ENCODE measurements at places on chromosomes 6 and 20.
A peak's percentile ranks its signal among the peaks of the same experiment; 100 is the strongest.

DNA sequence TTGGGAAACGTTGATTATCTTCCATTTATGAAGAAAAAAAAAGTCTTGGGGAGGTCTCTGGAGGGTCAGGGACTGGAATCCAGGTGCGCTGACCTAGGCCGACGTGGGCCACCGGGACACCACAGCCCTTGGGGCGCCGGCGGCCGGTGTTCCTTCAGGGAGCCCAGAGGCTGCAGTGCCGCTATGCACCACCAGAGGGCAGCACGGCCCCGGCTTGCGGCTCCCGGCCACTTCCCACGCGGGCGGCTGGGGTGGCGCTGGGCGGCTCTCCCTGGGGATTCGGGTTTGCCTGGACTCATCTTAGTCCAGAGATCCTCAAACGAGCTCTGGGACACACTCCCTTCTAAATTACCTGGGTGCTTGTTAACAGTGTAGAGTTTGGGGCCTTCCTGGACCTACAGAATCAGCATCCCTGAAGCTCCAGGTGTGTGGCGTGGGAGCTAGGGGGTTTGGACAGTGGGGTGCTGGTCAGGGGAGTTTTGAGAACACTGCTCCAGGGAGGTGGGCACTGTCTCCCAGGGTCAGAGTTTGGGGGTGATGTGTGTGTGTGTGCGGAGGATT lies 23.0 kb upstream of the GTSF1L start:
- H3K36me3 ChIP-seq: no peaks in the 10 kb centered on the region
- H3K4me3 ChIP-seq: no peak overlapping the region
- H3K27me3 ChIP-seq: no peaks in the 10 kb centered on the region
- no peak overlapping the region for H3K27ac ChIP-seq
- H3K4me1 ChIP-seq: no peaks in the 10 kb centered on the region

DNA sequence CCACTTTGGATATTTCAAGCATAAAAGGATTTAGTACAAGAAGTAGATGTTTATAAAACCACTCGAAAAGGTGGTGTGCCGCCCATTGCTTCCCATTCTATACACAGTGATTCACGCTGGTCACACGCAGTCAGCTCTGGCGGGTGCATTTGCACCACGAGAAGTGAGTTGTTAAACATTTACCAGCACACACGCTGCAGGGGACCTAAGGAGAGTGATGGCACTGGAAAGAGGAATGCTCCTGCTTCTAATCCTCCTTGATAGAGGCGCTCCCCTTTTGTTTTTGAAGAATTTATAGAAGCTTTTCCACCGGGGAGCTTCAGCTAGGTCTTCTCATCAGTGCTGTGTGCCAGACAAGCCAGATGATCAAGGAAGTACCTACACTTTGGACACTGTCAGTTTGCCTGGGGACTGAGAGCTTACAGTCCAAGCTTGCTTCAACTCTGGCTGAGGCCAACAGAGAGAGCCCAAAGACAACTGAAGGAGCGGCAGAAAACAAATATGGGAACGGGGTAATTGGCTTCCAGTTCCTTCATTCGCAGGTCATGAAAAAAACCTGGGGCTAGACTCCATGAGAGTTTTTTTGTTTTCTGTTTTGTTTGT lies 31.2 kb downstream of the MUC22 start:
- no peaks in the 10 kb centered on the region for H3K4me1 ChIP-seq
- no peak overlapping the region for H3K4me3 ChIP-seq
- no peaks in the 10 kb centered on the region for H3K27me3 ChIP-seq
- no peak for DNase-seq
- no peak overlapping the region for H3K27ac ChIP-seq

DNA sequence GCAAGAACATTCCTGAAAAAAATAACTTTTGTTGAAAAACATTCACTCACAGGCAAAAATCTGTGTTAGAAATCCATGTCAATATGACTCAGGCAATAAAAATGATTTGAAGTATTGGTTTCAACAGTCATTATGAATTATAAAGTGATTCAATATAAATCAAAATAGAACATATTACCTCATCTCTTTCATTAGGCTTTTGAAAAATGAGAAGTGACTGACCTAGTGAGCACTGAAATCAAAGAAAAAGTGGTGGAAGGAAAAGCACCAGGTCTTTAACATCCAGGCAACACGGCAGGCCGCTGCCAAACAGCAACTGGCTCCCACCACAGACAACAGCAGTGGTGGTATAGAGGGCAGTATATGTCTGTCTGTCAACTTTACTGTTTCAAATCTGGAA lies 68.9 kb downstream of the MAN1A1 start:
- peak overlapping the region; percentile 76 for H3K27ac ChIP-seq
- DNase-seq: peak; percentile 19
- H3K4me1 ChIP-seq: peaks cover 15% of the 10 kb centered on the region
- no peaks in the 10 kb centered on the region for H3K27me3 ChIP-seq

DNA sequence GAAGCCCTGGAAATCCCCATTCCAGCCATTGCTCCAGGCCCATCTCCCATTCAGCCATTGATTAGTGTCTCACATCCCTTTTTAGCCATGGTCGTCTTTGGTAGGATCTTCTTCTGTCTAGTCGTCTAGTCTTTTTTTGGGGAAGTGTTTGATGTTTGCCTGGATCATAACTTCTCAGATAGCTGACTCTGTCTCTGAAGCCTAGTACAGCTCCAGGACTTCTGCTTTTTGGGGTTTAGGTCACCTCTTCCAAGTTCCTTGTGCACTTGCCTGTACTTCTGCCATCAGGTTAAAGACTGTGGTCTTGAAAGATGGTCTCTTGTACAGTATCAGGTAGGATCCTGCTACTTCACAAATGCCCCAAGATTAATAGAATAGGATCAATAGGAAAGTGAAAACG lies 553.5 kb downstream of the PKHD1 start:
- no peak for DNase-seq
- no peaks in the 10 kb centered on the region for H3K4me1 ChIP-seq
- H3K27me3 ChIP-seq: no peaks in the 10 kb centered on the region
- no peaks in the 10 kb centered on the region for H3K36me3 ChIP-seq
- no peak overlapping the region for H3K4me3 ChIP-seq

GRCh38 chr6:124599656-124600055 lies 362.6 kb upstream of the RNF217 start:
- no peaks in the 10 kb centered on the region for H3K36me3 ChIP-seq
- no peaks in the 10 kb centered on the region for H3K27me3 ChIP-seq
- no peak overlapping the region for H3K27ac ChIP-seq
- H3K4me1 ChIP-seq: no peaks in the 10 kb centered on the region
- no peak for DNase-seq
- H3K4me3 ChIP-seq: no peak overlapping the region

DNA sequence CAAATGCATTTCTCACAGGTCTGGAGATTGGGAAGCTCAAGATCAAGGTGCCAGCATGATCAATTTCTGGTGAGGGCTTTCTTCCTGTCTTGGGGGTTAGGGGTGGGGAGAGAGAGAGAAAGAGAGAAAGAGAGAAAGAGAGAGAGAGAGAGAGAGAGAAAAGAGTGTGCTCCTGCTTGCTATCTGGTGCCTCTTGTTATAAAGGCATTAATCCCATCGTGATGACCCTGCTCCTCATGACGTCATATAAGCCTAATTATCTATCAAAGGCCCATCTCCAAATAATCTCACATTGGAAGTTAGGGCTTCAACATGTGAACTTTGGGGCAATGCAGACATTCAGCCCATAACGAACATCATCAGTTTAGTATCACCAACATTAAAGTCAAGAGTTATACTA lies 114.8 kb downstream of the EYA4 start:
- H3K27me3 ChIP-seq: no peaks in the 10 kb centered on the region
- H3K4me3 ChIP-seq: no peak overlapping the region
- DNase-seq: no peak
- no peaks in the 10 kb centered on the region for H3K36me3 ChIP-seq
- no peaks in the 10 kb centered on the region for H3K4me1 ChIP-seq

DNA sequence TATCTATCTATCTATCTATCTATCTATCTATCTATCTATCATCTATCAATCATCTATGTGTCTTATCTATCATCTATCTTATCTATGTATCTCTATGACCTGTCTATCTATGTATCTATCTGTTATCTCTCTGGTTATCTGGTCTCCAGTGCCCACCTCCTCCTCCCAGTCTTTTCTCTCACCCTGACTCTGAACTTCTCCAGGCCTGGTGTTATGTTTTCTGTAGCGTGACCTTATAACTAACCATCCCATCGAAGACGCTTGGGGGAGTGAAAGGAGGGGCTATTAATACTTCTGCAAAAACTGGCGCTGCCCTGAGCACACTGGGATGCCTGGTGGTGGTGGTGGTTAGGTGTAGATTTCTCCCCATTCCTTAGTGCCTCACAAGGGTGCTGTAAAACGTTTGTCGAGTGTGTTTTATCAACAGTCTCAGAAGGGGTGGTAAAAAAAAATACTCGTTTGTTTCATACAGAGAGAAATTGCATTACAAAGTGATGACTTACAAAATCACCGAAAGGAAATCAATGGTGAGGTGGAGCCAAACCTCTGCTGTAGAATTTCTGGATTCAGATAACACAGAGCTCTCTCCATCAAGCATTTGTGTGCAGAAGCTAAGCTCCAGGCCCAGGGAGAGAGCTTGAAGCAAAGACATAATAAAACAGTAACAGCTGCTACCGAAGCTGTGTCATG lies 156.2 kb downstream of the BCAS1 start:
- H3K4me3 ChIP-seq: no peak overlapping the region
- peak; percentile 23 for DNase-seq
- H3K36me3 ChIP-seq: no peaks in the 10 kb centered on the region
- H3K27ac ChIP-seq: peak overlapping the region; percentile 10

GRCh38 chr20:61219021-61219431 lies 33.0 kb upstream of the CDH4 start:
- DNase-seq: peak; percentile 2
- no peak overlapping the region for H3K27ac ChIP-seq
- no peak overlapping the region for H3K4me3 ChIP-seq
- H3K27me3 ChIP-seq: no peaks in the 10 kb centered on the region

GRCh38 chr6:126444659-126445273 lies 104.9 kb downstream of the CENPW start:
- H3K4me1 ChIP-seq: no peaks in the 10 kb centered on the region
- H3K4me3 ChIP-seq: no peak overlapping the region
- H3K27ac ChIP-seq: no peak overlapping the region
- H3K36me3 ChIP-seq: no peaks in the 10 kb centered on the region

DNA sequence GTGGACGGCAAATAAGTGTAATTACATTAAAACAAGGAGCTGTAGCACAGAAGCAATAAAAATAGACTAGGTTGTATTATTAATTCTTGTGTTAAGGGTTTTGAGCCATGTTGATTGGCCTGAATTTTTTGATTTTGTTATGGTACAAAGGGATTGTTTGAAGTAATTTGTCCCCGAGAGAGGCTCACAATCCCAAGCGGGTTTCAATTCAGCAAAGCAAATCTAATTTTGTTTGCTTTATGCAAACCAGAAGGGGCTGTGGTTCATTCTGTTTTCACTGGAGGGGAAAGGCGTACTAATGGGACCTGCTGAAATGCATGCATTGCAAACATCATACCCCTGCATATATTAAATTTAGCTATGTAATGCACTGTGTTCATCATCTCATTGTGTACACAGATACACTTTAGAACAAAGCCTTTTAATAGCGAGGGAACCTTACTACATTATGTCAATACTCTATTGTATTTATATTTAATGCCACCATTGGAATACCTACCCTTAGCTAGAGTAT lies 379.5 kb upstream of the POU3F2 start:
- no peaks in the 10 kb centered on the region for H3K27me3 ChIP-seq
- H3K36me3 ChIP-seq: no peaks in the 10 kb centered on the region
- no peak overlapping the region for H3K4me3 ChIP-seq
- DNase-seq: no peak
- H3K27ac ChIP-seq: no peak overlapping the region

GRCh38 chr6:10413262-10413849 lies 1.5 kb downstream of the TFAP2A start:
- H3K4me3 ChIP-seq: no peak overlapping the region
- peaks cover 5% of the 10 kb centered on the region for H3K4me1 ChIP-seq
- H3K27ac ChIP-seq: no peak overlapping the region
- DNase-seq: no peak

- H3K27ac ChIP-seq: no peak overlapping the region
- no peaks in the 10 kb centered on the region for H3K27me3 ChIP-seq
- H3K36me3 ChIP-seq: no peaks in the 10 kb centered on the region
- H3K4me1 ChIP-seq: peaks cover 4% of the 10 kb centered on the region
Measured at GRCh38 chr6:68758559-68758958, 123.5 kb downstream of the ADGRB3 start.

DNA sequence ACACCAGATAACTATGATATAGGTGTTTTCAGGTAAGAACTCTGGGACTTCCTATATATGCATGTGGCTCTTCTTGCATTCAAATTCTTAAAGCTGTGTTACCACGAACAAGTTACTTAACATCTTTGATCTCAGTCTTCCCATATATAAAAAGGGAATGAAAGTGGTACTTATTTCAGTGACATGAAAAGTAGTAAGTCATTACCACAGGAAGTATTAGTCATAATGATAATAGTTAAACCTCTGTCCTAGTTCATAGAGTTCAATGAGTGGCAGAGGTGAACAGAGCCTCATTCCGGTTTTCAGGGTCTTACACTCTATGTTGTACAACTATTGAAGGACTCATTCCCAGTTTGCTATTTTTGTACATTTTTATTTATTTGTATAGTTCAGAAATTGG lies 237.0 kb downstream of the NKAIN2 start:
- no peak overlapping the region for H3K4me3 ChIP-seq
- H3K36me3 ChIP-seq: no peaks in the 10 kb centered on the region
- no peak overlapping the region for H3K27ac ChIP-seq
- DNase-seq: no peak
- H3K4me1 ChIP-seq: peaks cover 17% of the 10 kb centered on the region

DNA sequence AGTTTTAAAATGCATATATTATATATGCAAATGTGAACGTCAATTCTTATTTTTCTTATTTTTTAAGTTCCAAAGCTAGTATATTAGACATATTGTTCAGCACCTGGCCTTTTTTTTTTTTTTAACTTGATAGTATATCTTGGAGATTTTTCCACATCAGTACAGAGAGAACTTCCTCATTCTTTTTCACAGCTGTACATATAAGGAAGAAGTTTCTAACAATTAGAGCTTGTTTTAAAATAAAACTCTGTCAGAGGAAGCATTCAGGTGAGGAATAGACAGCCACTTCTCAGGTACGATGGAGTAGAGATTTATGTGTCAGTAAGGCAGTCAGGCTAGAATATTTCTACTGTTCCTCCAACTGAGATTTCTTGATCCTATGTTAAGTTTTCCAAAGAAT lies 233.1 kb upstream of the SUPT3H start:
- H3K27ac ChIP-seq: no peak overlapping the region
- no peak overlapping the region for H3K4me3 ChIP-seq
- no peak for DNase-seq
- no peaks in the 10 kb centered on the region for H3K27me3 ChIP-seq
- no peaks in the 10 kb centered on the region for H3K36me3 ChIP-seq
- H3K4me1 ChIP-seq: no peaks in the 10 kb centered on the region

DNA sequence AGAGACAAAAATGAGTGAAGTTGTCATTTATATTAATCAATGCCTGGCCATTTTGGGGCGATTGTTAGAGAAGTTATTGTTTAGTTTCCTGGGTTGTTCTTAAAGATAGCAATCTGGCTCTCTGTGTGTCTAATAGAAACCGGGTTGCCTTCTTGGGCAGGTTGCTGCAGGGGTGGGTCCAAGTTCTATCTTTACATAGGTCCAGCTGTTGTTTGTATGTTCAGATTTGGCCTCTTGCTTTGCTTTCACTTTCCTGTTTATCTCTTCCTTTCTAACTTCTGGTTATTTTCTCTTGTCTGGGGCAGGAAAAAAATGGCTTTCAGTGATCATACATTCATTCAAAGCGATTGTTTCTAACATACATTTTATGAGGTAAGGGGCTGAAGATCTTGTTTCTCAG lies 128.4 kb upstream of the NOX3 start:
- H3K36me3 ChIP-seq: no peaks in the 10 kb centered on the region
- H3K27me3 ChIP-seq: no peaks in the 10 kb centered on the region
- no peak overlapping the region for H3K4me3 ChIP-seq
- no peak overlapping the region for H3K27ac ChIP-seq

- H3K4me3 ChIP-seq: no peak overlapping the region
- H3K36me3 ChIP-seq: no peaks in the 10 kb centered on the region
- DNase-seq: no peak
- H3K27me3 ChIP-seq: no peaks in the 10 kb centered on the region
Measured at GRCh38 chr6:161557333-161558107, 283.7 kb upstream of the AGPAT4 start.

Measured in cardiac muscle cell (in vitro differentiated cells and primary cell).